ENCODE measurements at places on chromosomes 11 and 22.
A peak's percentile ranks its signal among the peaks of the same experiment; 100 is the strongest.

DNA sequence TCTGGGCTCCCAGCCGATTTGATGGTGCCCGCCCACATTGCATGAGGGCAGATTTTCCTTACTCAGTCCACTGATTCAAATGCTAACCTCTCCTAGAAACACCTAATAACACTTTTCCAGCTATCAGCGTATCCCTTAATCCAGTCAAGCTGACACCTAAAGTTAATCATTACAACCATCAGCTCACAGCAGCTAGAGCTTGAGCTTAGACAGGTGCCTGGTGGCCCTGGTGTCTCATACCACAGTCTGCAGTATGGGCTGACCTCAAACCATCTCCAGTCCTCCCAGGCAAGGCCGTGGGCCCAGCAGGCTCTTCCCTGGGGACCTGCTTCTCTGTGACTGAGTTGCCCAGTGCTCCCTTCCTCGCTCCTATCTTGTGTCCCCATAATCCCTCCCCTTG, 174.4 kb upstream of the NECTIN1 start:
- no peak for DNase-seq

DNA sequence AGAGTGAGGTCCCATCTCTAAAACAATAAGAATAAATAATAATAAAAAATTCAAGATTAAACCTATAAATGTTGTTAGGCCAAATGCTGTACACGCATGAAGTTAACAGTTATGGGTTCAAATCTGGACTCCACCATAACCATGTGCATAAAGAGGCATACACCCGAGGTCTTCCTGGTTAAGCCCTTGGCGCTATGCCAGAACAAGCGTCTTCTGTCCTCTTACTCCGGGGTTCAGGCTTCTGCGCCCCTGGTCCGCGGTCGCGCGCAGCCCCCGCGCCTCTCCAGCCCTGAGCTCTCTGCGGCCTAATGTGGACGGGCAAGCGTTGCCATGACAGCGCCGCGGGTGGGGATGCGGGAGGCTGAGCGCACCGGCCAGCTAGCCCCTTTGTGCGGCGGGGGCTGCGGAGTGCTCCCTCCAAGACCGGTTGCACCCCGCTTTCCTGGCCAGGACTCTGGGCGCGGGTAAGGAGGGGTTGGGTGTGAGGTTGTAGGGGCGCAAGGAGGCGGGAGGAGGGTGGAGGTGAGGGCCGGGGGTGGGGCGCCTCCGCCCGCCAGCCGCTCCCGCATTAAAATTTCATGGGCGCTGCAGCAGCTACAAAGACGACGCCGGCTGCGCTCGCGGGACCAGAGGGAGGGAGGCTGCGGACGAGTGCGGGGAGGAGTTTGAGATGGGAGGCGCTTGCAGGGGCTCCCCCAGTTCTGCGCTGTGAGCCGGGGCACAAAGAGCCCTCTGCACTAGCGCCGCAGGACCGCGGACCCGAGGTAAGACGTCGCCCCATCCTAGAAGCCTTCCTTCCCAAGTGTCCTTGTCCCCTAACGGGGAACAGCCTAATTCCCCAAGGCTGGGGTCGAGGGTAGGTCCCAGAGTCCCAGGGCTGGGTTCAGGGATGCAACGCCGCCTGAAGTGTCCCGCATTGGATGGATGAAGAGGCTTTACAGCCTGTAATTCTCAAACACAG, at the start of gene MIAT:
Gene MIAT (plus strand): TSS at position 698 of the 961 bp plus-strand sequence.
- DNase-seq: peak; percentile 60

DNA sequence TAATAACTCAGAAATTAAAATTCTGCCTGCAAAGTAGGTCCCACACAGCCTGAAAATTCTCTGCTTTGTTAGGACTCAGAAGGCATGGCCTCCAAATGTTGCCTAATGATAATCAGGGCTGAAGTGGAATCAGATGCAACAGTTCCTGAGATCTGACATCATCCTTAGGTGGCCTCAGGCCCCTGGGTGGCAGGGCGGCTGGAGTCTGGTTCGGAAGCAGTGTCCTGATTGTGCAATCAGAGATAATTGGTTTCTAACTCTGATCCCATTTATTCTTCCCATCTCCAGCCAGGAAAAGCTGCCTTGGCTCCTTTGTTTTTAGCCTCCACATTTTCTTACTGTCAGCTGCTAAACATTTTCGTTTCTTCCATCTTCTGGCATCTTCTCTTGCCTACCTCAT, 399.3 kb downstream of the OPCML start:
- no peak for DNase-seq

DNA sequence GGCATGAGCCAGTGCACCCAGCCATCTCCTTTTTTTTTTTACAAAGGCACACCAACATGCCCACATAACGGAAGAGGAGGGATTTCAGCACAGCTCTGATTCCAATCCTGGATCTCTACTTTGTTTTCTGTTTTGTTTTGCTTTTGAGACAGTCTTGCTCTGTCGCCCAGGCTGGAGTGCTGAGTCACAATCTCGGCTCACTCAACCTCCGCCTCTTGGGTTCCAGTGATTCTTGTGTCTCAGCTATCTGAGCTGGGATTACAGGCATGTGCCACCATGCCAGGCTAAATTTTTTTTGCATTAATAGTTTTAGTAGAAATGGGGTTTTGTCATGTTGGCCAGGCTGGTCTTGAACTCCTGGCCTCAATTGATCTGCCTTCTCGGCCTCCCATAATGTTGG, 28.1 kb downstream of the VSTM5 start:
- no peak for DNase-seq

DNA sequence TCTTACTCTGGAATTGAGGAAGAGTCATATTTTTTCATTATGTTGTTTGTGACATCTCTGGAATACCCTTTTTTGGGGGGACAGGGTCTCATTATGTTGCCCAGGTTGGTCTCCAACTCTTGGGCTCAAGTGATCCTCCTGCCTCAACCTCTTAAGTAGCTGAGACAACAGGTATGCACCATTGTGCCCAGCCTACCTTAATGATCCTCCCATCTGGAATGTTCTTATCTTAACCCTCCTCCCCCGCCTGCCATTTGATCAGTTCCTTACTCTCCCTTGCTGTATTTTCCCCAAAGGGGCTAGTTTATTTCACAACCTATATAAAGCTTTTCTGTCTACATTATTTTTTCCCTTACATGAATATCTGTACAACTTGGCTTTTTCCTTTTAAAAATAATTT, 594.7 kb downstream of the METTL15 start:
- no peak for DNase-seq

DNA sequence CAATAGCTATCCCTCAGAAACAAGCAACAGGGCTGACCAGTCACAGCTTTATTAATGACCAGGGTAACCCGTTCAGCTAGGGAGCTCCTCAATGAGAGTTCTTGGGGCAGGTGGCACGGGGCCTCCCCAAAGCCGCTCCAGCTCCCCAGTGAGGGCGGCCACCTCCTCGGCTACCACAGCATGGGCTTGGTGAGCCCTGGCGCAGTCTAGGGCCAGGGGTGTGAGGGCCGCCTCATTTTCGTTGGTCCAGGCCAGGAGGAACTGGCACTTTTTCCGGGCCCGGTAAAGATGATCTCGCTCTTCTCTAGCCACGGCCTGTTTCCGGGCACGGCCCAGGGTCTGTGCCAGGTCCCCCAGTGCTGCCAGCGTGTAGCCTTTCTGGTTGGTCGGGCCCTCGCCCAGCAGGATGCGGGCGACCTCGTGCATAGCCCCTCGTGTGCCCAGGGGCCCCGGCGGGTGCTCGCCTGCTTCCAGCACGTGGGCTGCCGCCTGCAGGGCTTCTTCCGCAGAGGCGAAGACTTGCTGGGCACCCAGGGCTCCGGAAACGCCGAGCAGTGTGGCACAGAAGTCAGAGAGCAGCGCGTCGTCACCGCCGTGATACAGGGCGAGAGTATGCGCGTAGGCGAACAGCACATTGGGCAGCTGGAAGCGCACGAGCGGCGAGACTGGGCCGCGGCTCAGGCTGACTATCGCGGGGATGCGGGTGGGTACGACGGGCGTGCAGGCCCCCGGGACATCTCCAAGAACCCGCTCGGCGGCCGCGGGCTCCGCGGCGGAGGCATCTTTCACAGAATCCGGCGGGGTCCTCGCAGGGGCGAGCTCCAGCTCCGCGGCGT, 913 bp downstream of the ZNHIT2 start:
- DNase-seq: no peak

- DNase-seq: no peak
Measured at GRCh38 chr11:76665921-76666351, 4.6 kb downstream of the LRRC32 start.

DNA sequence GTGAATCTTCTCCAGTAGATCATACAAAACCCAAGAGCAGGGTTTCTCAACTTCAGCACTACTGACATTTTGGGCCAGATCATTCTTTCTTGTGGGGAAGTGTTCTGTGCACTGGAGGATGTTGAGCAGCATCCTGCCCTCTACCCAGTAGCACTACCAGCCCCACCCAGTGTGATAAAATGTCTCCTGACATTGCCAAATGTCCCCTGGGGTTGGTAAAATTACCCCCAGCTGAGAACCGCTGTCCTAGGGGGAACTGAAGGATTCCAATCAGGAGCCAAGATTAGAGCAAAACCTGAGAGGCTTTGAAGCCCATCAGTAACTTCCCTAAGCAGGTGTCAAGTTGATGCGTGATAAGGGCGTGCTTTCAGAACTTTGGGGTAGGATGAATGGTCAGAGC, 61.4 kb upstream of the YWHAH start:
- no peak for DNase-seq

GRCh38 chr11:20626279-20626678, 26.9 kb downstream of the SLC6A5 start:
- DNase-seq: no peak

DNA sequence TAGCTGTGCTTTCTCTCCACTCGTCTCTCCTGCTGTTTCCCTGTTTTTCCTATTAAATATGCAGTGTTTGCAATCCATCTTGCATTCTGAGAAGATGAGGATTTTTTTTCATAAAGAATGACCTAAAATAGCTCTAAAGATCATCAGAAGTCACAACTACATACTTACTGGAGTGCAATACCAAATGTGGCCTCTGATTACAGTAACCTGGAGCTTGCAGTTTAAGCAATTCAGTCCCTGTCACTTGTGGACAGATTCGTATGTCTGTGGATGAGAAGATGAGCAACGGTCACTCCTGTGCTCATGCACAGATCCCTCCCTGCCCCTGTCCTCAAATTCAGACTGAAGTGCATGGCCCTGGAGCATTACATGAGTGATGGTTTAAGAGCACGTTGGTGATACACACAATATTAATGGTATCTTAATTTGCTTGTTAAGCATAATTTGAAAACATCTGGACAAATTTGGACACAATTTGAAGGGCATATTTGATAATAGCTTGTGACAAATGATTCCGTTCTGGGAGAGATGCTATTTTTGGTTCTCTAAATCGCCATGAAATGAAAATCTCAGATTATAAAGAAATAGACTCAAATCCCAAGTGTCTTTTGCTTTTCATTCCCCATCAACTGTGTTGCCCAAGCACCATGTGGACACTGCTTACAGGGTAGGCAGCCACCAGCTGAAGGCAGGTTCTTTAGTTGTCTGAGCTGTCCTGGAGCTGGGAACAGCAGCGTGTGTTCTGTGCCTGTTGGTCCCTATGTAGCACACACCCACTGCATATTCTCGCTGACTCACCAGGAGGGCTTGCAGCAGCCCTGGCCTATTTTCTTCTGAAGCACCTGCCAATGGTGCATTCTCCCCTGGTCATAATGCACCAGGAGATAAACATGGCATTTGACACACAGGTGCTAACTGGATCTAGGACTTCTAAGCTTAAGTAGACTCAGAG, 32.6 kb upstream of the PRAME start:
- DNase-seq: no peak

DNA sequence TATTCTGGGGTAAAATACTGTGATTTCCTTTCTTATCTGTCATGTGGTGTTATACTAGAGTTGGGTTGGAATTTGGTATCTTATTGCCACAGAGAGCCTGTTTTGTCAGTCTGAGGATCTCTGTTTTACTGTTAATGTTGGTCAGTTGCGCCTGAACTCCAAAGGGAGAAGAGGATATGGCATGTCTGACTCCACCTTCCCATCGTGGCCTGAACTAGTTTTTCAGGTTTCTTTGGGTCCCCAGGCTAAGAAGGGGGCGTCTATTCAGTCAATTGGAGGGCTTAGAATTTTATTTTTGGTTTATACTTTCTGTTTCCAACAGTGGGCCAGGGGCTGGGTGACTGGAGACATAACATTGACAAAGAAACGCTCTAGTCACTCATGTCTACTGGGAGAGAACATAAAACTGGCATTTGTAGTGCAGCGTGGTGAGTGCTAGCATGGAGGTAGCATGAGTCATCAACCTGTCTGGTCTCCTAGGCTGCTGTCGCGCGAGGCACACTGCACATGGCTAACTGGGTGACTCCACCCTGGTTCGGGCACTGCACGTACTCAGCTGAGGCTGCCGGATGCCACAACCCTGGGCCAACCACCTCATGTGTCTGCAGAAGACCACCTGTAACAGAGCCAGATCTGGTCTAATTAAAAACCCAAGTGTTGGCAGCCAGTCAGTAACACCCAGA, 120.1 kb upstream of the OR9Q1 start:
- peak; percentile 8 for DNase-seq

GRCh38 chr11:2151500-2152257, 9.3 kb downstream of the INS start:
- DNase-seq: peak; percentile 73

GRCh38 chr22:36344106-36344827, 43.5 kb downstream of the MYH9 start:
- DNase-seq: no peak

- no peak for DNase-seq
Measured at GRCh38 chr11:8613036-8613435, 19.0 kb upstream of the STK33 start.

GRCh38 chr11:27754035-27755017, 54.1 kb upstream of the BDNF start:
- no peak for DNase-seq

GRCh38 chr11:117523680-117524079, 196.0 kb downstream of the CEP164 start:
- DNase-seq: no peak

- no peak for DNase-seq
Measured at GRCh38 chr22:38784035-38784434, 9.9 kb downstream of the DNAL4 start.

DNA sequence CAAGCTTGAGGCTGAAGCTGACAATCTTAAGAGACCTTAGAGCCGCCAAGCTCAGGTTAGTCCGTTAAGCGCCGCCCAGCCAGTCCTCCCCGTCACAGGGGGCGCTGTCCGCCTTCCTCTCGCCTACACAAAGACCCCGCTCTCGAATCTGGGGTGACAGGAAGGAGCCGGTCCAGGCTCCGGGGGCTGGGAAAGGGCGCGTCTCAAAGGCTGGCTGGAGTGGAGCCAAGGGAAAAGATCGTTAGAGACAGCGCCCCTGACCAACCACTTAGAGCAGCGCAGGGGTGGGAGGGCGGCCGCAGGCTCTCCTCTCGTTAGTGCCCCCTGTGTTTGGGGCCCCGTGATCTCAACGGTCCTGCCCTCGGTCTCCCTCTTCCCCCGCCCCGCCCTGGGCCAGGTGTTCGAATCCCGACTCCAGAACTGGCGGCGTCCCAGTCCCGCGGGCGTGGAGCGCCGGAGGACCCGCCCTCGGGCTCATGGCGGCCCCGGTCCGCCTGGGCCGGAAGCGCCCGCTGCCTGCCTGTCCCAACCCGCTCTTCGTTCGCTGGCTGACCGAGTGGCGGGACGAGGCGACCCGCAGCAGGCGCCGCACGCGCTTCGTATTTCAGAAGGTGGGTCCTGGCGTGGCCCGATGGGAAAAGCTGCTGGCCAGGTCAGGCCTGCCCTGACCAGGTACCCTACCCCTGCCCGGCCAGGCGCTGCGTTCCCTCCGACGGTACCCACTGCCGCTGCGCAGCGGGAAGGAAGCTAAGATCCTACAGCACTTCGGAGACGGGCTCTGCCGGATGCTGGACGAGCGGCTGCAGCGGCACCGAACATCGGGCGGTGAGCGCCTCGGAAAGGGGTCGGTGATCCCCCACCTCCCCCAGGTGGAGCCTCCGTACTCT, at the start of gene MUS81:
Gene MUS81 (plus strand): TSS at position 156 of the 887 bp plus-strand sequence. CDS start 321 bp downstream, at position 477.
- DNase-seq: peak; percentile 95
